Endodermal cell (in vitro differentiated cells): ENCODE measurements at places on chromosomes 3 and 15.

- H3K27me3 ChIP-seq: no peaks in the 10 kb centered on the region
- H3K27ac ChIP-seq: no peak overlapping the region
- H3K36me3 ChIP-seq: no peaks in the 10 kb centered on the region
- peaks cover 6% of the 10 kb centered on the region for H3K4me1 ChIP-seq
- DNase-seq: no peak
Measured at GRCh38 chr3:65448120-65448519, 590.6 kb downstream of the MAGI1 start.

DNA sequence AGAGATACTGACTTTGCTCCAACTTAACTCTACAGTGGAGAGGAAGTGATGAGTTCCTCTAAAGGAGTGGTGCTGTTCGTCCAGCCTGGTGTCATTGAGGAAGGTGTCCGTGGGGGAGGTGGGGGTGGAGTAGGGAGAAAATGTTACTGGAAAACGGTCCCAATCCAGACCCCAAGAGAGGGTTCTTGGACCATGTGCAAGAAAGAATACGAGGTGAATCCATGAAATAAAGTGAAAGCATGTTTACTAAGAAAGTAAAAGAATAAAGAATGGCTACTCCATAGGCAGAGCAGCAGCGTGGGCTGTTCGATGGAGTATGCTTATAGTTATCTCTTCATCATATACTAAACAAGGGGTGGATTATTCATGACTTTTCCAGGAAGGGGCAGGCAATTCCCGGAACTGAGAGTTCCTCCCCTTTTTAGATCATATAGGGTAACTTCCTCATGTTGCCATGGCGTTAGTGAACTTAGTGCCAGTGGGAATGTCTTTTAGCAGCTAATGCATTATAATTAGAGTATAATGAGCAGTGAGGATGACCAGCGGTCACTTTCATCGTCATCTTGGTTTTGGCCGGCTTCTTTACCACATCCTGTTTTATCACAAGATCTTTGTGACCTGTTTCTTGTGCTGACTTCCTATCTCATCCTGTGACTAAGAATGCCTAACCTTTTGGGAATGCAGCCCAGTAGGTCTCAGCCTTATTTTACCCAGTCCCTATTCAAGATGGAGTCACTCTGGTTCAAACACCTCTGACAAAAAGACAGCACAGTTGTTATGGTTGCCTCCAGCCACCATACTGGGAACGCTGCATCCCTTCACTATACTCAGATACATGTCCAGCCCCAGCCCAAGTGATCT lies 38.6 kb downstream of the CLEC3B start:
- no peak overlapping the region for H3K4me3 ChIP-seq
- H3K27me3 ChIP-seq: no peaks in the 10 kb centered on the region
- no peak for DNase-seq

- no peaks in the 10 kb centered on the region for H3K4me1 ChIP-seq
- peaks cover 97% of the 10 kb centered on the region for H3K36me3 ChIP-seq
- no peaks in the 10 kb centered on the region for H3K27me3 ChIP-seq
- DNase-seq: no peak
- no peak overlapping the region for H3K4me3 ChIP-seq
- H3K27ac ChIP-seq: no peak overlapping the region
Measured at GRCh38 chr3:14133876-14134275, 9.0 kb downstream of the TMEM43 start.

GRCh38 chr15:55204464-55204863 lies 7.7 kb upstream of the RSL24D1 start:
- no peaks in the 10 kb centered on the region for H3K27me3 ChIP-seq
- no peaks in the 10 kb centered on the region for H3K4me1 ChIP-seq
- H3K27ac ChIP-seq: no peak overlapping the region
- no peaks in the 10 kb centered on the region for H3K36me3 ChIP-seq

DNA sequence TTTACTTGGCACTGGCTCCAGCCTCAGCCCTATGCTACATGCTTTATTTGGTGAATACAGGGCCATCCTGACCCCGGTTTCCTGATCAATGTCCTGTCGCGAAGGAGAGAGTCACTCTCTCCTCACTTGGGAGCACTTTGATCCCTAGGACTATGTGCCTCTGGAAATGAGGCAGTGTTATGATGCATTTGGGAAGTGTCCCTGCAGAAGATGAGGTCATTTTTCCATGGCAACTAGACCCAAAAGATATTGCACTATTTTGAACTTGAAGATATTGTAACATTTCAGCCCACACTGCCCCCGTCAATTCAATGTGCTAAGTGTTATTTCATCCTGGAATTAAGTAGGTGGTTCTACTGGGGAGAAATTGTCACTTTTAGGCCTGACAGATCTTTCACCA lies 68.0 kb downstream of the LRRK1 start:
- H3K4me3 ChIP-seq: no peak overlapping the region
- DNase-seq: no peak
- no peaks in the 10 kb centered on the region for H3K36me3 ChIP-seq

- no peak overlapping the region for H3K4me3 ChIP-seq
- H3K4me1 ChIP-seq: no peaks in the 10 kb centered on the region
- no peaks in the 10 kb centered on the region for H3K36me3 ChIP-seq
- H3K27ac ChIP-seq: no peak overlapping the region
- DNase-seq: no peak
- no peaks in the 10 kb centered on the region for H3K27me3 ChIP-seq
Measured at GRCh38 chr3:77885381-77885780, 845.5 kb downstream of the ROBO2 start.

GRCh38 chr15:88907111-88907510 lies 6.1 kb downstream of the MFGE8 start:
- no peaks in the 10 kb centered on the region for H3K27me3 ChIP-seq
- no peak overlapping the region for H3K4me3 ChIP-seq
- H3K27ac ChIP-seq: no peak overlapping the region
- peaks cover 66% of the 10 kb centered on the region for H3K36me3 ChIP-seq
- H3K4me1 ChIP-seq: no peaks in the 10 kb centered on the region

GRCh38 chr15:88571852-88572259 lies 25.4 kb upstream of the DET1 start:
- no peak overlapping the region for H3K4me3 ChIP-seq
- H3K27me3 ChIP-seq: no peaks in the 10 kb centered on the region
- peaks cover 22% of the 10 kb centered on the region for H3K4me1 ChIP-seq
- no peak for DNase-seq
- H3K36me3 ChIP-seq: peaks cover 76% of the 10 kb centered on the region

DNA sequence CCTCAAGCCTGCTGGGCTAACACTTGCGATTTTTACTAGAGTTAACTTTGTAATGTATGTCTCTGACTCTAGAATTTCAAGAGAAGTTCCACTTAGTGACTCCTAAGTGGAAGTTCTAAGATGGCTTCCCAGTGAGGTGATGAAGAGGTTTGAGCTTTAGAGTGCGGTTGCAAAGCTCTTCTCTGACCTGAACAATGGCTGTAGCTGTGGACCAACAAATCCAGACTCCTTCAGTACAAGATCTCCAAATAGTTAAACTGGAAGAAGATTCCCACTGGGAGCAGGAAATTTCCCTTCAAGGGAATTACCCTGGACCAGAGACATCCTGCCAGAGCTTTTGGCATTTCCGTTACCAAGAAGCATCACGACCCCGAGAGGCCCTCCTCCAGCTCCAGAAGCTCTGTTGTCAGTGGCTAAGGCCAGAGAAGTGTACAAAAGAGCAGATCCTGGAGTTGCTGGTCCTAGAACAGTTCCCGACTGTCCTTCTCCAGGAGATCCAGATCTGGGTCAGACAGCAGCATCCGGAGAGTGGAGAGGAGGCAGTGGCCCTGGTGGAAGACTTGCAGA lies 22.3 kb downstream of the WDR73 start:
- peaks cover 24% of the 10 kb centered on the region for H3K27me3 ChIP-seq
- H3K36me3 ChIP-seq: peaks cover 11% of the 10 kb centered on the region
- no peak for DNase-seq
- H3K4me1 ChIP-seq: no peaks in the 10 kb centered on the region

GRCh38 chr15:92937901-92938300 lies 37.8 kb downstream of the CHD2 start:
- no peak overlapping the region for H3K4me3 ChIP-seq
- H3K36me3 ChIP-seq: peaks cover 94% of the 10 kb centered on the region
- H3K27ac ChIP-seq: no peak overlapping the region

GRCh38 chr15:75729326-75730069 lies 16.9 kb upstream of the CSPG4 start:
- DNase-seq: no peak
- no peaks in the 10 kb centered on the region for H3K36me3 ChIP-seq
- H3K27ac ChIP-seq: no peak overlapping the region
- no peaks in the 10 kb centered on the region for H3K27me3 ChIP-seq
- no peaks in the 10 kb centered on the region for H3K4me1 ChIP-seq
- H3K4me3 ChIP-seq: no peak overlapping the region

GRCh38 chr15:51274956-51275355 lies 63.4 kb downstream of the CYP19A1 start:
- H3K4me3 ChIP-seq: no peak overlapping the region
- no peaks in the 10 kb centered on the region for H3K36me3 ChIP-seq
- no peak for DNase-seq
- H3K4me1 ChIP-seq: no peaks in the 10 kb centered on the region

DNA sequence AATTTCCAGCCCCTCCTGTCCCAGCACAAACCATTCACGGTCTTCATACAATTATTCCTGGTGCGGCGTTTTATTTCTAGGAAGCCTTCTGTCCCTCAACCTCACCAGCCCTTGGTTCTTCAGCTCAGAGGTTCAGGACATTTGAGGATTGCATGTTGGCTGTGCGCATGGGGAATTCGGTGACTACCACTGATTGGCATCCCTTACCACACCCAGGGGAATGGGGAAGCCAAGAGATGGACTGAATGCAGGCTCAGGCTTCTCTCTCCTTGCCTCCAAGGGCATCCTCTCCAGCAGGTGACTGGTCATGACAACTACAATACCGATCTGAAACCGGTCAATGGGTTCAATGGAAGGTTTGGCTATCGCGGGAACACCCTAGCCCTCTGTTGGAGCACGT lies 153.8 kb downstream of the MTHFS start:
- H3K36me3 ChIP-seq: no peaks in the 10 kb centered on the region
- no peak overlapping the region for H3K27ac ChIP-seq
- no peaks in the 10 kb centered on the region for H3K27me3 ChIP-seq
- no peak overlapping the region for H3K4me3 ChIP-seq

DNA sequence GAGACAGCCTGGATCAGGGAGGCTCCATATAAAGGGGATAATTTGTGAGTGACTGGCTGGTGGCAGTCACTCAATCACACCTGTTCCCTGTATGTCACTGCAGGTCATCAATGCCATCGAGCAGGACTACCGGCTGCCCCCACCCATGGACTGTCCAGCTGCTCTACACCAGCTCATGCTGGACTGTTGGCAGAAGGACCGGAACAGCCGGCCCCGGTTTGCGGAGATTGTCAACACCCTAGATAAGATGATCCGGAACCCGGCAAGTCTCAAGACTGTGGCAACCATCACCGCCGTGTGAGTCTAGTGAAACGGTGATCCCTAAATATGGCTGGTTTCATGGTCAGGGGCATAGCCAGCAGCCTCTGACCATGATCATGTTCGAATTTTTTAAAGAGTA lies 453.2 kb downstream of the EPHB1 start:
- no peaks in the 10 kb centered on the region for H3K36me3 ChIP-seq
- no peaks in the 10 kb centered on the region for H3K27me3 ChIP-seq

GRCh38 chr3:107525644-107526305 lies 3.0 kb downstream of the BBX start:
- no peaks in the 10 kb centered on the region for H3K27me3 ChIP-seq
- peaks cover 7% of the 10 kb centered on the region for H3K36me3 ChIP-seq
- no peak overlapping the region for H3K27ac ChIP-seq
- no peaks in the 10 kb centered on the region for H3K4me1 ChIP-seq

DNA sequence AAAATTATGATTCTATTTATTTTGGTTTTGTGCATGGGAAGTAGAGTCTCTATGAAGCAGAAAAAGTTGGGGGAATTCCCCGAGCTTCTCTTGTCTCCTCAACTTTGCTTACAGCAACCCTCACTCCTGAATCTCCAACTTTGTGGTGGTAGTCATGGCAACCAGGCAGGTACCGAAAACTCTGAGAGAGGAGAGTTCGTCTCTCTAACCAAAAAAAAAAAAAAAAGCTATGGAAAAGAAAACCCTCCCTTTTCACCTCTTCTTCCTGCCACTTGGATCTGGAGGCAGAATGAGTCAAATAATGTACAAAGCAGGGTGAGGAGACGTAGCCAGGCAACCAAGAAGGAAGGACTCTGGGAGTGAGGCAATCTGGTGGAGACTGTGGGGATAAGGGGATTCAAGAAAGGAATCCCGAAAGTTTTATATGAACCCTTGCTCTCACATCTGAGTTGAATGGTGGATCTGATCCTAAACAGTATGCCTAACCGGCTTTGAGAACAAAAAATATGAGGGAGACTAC lies 108.1 kb downstream of the PLOD2 start:
- no peaks in the 10 kb centered on the region for H3K4me1 ChIP-seq
- no peaks in the 10 kb centered on the region for H3K36me3 ChIP-seq
- no peak for DNase-seq
- no peak overlapping the region for H3K4me3 ChIP-seq
- H3K27ac ChIP-seq: no peak overlapping the region

- H3K4me1 ChIP-seq: no peaks in the 10 kb centered on the region
- H3K36me3 ChIP-seq: no peaks in the 10 kb centered on the region
- no peak overlapping the region for H3K27ac ChIP-seq
- no peaks in the 10 kb centered on the region for H3K27me3 ChIP-seq
- no peak overlapping the region for H3K4me3 ChIP-seq
Measured at GRCh38 chr3:79257791-79258190, 510.0 kb downstream of the ROBO1 start.

DNA sequence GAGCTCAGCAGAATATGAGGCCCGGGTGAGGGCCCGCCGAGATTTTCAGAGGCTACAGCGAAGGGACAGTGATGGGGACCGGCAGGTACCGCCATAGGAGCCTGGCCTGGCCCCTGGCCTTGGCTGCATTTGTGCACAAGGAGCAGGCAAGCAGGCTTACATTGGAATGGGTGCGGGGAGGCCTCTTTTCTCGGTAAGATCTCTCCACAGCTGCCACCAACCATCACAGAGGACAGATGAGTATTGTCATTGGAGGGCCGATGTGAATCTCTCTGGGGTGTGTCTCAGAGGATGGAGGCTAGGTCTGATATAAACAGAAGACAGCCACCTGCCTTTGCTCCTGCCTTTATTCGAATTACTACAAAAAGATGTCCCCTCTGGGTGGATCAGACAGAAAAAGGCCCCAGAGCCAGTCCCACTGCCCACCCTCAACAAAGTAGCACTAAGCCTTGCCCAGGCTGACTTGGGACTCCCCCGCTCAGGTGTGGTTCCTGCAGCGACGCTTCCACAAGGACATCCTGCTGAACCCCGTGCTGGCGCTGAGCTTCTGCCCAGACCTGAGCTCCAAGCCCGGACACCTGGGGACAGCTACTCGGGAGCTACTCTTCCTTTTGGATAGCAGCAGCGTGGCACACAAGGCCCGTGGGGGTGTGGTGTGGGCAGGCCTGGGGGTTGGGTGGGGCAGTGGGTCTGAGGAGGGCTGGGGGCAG lies 5.4 kb downstream of the VWA5B2 start:
- H3K36me3 ChIP-seq: no peaks in the 10 kb centered on the region
- DNase-seq: peak; percentile 33
- H3K27me3 ChIP-seq: peaks cover 66% of the 10 kb centered on the region
- peaks cover 3% of the 10 kb centered on the region for H3K4me1 ChIP-seq
- H3K4me3 ChIP-seq: no peak overlapping the region
- no peak overlapping the region for H3K27ac ChIP-seq

DNA sequence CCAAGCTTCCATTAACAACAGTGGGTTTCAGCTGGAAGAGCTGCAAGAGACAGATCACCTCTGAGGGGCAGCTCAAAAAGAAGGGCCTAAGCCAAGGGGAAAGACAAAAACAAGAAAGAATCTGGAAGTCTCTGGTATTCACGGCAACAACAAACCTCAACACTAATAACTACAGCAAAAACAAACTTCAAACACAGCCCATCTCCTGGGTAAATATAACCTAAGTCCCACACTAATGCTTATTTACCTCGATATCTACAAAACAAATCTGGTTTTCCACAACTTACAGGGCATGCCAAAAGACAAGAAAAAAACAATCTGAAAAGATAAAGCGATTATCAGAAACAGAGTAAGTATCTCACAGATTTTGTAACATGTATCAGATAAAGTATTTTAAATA lies 29.7 kb downstream of the TOP2B start:
- H3K27me3 ChIP-seq: no peaks in the 10 kb centered on the region
- peaks cover 68% of the 10 kb centered on the region for H3K36me3 ChIP-seq
- no peak for DNase-seq
